ENCODE measurements at places on chromosomes 12 and 14.

DNA sequence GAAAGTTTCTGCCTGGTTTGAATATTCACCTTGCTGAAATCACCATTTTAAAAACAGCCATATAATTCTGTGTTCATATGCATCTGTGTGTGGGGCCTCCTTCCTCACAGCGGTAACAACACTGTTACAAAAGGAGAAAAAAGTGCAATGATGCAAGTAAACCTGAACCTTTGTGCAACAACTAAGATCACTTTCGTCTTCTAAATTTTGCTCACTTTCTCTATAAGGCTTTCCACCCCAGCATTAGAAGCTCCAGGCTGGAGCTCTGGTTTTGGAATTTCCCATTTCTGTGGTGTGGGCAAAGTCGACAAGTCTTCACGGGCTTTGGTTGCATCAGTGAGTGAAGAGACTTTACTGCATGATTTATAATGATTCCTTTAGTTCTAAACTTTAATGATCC, 18.4 kb downstream of the FGD6 start:
- no peak for DNase-seq

DNA sequence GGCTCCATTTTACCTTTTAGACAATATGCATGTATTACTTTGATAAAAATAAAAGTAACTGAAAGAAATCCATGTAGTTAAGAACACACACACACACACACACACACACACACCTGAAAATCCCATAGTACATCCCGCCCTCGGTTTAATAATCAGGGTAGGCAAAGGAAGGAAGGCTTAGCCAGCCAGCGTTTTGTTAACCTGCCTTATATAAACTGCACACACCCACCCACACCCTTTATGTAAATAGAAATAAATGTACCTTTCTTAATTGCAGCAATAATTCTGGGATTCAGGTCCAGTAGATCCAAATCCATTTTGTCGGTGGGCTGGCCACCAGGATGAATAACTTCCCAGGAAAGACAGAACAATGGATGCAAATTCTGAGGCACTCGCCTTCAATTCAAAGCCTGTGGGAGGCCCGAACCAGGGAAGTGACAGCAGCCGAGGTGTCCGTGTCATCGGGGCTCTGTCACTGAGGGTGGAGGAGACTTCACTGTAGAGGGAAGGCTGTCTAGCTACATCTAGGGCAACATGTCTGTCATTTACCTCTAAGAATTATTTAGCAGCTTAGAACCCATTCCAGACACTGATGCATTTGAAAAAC, 4.4 kb downstream of the XRCC3 start:
- DNase-seq: no peak

DNA sequence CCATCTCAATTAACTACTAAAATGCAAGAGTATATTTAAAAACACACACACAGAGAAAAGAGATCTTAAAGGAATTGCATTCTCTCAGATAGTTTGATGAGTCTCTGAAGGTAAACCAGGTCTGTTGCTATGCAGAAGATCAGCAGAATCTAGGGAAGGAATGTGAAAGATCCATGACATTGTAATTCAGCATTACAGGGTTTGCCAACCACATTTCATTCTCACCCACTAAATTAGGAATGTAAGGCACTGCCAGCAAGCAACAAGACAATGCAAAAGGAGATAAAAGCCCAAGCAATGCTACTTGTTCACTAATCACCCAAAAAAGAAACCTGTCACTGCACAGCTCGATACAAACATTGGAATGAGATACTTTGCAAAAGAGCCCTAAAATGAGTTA, 106.3 kb downstream of the LRIG3 start:
- no peak for DNase-seq

DNA sequence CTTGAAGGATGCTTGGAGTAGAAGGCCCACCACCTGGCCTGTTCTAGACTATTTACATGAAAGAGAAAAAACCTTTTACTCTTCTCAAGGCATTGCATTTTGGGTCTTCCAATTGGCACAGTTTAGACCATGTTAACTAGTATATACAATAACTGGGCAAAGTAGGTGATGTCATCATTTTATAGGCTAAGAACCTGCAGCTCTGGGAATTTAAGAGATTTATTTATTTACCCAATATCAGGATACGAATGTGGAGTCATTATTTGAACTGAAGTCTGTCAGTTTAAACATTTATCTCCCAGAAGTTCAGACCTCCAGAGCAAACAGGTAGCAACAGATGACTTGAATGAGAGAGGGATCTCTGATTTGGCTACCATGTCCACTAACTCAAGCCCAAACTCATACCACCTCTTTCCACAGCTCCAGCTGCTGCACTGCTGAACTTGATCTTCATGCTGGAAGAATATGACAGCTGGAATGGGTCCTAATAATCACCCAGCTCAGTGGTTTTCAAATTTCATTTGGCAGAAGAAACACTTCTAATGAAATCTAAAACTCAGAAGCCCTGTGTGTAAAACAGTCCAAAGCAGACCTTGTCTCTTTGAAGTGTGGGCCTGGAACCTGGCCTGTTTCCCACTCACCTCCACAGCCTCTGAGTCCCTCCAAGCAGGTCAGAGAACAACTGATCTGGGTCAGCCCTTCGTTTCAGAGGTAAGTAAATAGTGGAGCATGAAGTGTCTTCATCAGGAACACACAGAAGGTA, 179.2 kb downstream of the EMP1 start:
- DNase-seq: no peak

GRCh38 chr14:31487886-31488285, at the start of gene GPR33:
Gene GPR33, minus strand, starts transcription at chr14:31488039. Its CDS starts 4,074 bp downstream, at chr14:31483965.
- no peak for DNase-seq

DNA sequence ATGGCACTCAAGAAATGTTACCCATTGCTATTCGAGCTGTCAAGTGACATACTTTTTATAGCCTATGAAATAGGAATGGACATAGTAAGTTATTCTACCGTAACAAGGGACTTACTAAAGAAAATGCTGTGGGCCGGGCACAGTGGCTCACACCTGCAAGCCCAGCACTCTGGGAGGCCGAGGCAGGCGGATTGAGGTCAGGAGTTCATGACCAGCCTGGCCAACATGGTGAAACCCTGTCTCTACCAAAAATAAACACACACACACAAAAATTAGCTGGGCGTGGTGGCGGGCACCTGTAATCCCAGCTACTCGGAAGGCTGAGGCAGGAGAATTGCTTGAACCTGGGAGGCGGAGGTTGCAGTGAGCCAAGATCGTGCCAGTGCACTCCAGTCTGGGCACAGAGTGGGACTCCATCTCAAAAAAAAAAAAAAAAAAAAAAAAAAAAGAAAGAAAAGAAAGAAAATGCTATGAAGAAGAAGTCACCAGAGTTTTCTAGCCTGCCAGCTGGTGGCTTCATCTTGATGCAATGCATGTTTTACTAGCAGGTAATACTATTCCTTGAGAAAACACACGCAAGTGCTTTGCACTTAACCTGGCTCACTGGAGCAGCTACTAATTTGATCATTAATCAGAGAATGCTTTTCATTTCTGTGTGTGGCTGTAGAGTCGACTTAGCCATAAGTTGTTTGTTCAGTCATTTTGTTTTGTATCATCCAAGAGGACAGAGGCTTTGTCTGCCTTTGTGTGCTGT, 166.7 kb upstream of the MYL2 start:
- no peak for DNase-seq

DNA sequence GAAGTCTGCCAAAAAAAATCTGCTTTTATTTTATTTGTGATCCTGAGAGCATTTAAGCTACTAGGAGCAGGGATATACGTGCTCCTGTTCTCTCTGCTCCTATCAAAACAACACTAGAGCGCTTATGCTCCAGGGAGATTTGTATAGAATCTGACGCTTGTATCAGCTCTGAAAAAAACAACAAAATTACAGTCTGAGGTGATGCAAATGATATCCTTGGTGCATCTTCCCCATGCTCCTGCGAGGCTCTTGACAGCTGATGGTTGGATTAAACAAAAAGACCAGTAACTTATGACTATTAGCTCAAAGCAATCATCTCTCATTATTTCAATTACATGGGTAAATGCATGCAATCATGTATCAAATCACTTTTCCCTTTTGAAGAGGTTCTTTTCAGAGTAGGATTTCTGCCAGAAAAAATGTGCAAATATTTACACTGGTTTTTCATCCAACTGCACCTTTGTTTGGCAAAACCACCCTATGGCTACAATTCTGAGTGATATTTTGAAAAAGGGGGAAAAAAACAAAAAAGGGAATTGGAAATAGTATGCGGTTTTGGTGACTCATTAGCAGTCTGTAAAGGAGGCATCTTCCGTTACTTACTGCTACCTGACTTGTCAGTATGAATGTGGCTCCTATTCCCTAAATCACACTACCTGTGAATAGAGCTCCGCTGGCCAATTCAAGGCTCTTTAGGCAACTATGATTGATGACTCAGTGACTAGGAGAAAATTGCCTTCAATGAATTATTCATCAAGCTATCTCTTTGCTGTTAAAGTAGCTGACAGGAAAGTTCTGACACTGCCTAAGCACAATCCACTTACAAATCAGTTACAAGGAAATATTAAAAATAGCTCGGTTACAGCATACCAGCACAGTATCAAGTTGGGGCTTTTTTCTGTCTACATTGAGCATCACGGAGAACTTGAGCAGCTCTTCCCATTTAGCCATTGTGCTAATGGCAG, 450.0 kb downstream of the FOXG1 start:
- DNase-seq: no peak

GRCh38 chr12:90984114-90984513, 20.7 kb downstream of the EPYC start:
- no peak for DNase-seq

DNA sequence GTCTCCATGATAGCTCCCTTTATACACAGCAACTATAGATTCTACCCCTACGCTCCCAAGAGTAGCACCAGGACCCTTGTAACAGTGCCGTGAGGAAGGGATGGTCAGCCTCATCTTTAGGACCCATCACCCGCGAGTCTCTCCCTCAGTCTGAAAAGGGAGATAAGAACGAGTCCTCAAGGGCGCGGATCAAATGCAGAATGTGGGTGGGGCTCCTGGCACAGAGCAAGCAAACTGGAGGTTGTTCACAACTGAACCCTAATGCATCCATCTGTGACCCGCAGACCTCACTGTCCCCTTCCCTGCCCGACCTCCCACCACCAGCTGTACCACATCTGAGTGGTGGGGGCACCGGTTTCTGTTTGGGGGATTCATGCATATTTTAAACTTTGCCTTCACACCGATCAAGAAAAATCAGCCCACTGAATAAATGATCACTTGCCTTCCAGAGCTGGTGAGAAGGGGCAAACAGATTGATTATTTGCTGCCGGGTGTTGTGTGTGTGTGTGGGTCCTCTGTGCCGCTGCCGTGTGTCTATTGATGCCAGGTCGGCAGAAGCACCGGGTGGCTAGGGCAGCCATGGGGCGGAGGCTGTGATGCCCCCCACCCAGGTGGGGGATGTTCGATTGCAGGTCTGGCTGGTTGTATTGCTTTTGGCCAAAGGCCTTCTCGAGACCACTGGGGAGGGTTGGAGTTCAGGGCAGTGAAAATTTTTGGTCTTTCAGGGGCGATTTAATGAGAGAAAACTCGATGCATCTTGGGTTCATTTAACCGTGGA, 35.7 kb upstream of the BEGAIN start:
- DNase-seq: no peak

DNA sequence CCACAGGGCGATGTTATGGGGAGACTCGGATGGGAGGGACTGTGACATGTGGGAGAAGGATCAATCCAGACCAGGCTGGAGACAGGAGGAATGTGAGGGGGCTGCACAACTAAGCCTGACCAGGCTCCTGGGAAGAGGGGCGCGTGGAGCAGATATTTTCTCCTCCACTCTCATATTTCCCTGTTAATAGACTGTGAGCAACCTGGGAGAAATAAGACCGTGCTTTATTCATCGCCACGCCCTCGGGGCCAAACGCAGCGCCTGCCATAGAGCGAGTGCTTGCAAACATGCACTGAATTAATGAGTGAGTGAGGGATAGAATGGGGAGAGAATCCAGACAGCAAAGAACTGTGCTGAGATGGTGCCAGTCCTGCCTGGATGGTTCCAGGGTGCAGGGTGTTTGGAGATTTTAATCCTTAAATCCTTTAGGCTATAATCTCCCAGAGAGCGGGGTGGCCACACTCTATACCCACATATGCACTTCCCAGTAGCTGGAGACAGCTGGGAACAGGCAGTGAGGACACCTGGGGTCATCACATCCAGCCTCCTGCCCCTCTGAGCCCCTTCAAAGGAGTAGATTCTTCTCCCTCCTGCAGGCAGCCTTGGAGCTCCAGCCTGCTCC, 13.6 kb upstream of the FAIM2 start:
- DNase-seq: no peak

DNA sequence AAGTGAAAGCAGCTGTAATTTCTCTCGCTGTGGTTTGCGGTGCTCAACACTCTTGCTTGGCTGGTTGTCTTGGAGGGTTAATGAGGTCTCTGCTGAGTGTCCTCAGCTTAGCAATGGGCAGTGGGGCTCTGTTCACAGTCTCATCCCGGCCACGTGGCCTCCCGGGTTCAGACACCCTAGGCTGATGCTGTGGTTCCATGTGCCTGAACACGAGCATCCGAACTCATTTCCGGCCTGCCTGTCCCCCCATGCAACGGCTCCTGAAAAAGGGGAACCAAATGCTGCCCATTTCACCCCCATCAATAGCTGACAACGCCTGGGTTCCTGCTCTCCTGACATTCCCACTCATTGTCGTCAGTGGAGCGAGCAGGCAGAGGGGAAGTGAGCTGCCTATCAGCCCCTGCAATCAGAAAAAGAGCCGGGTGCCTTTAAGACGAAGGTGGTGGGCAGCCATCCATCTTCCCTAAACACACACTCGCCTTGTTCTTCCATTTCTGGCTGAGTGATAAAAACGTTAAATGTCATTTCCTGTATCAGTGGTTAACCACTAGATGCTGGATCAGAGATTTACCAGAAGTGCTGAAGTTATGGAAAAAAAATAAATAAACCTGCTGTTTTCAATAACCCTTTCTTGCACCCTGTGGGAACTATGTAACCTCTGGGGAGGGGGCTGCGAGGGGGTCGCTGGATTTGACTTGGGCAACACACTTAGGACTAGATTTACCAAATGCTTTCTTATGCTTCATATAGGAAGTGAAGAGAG, 60.3 kb upstream of the BCL2L14 start:
- no peak for DNase-seq

GRCh38 chr12:58443273-58443980, 476.9 kb downstream of the LRIG3 start:
- no peak for DNase-seq

DNA sequence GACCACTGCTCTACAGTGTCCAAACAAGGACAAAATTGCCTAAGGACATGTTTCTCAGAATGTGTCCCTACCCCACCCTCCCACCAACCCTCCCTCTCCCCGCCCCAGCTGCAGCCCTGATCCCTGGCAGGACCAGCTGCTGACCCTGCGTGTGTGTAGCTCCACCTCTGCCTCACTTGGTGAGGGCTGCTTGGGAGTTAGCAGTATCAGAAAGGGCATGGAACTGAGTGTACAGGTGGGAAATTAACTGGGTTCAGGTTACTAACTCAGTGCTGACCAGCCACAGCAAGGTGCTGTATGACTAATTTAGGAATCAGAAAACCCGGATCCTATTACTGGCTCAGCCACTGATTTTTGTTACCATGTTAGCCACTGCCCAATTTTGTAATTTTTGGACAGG, 11.3 kb upstream of the PLEKHD1 start:
- DNase-seq: no peak

GRCh38 chr12:108717243-108717642, 14.1 kb downstream of the CORO1C start:
- no peak for DNase-seq

- peak; percentile 64 for DNase-seq
These were observed 54.5 kb downstream of the VCPKMT start for GRCh38 chr14:50061664-50062437.
